ENCODE measurements at places on chromosomes 12 and 14.

DNA sequence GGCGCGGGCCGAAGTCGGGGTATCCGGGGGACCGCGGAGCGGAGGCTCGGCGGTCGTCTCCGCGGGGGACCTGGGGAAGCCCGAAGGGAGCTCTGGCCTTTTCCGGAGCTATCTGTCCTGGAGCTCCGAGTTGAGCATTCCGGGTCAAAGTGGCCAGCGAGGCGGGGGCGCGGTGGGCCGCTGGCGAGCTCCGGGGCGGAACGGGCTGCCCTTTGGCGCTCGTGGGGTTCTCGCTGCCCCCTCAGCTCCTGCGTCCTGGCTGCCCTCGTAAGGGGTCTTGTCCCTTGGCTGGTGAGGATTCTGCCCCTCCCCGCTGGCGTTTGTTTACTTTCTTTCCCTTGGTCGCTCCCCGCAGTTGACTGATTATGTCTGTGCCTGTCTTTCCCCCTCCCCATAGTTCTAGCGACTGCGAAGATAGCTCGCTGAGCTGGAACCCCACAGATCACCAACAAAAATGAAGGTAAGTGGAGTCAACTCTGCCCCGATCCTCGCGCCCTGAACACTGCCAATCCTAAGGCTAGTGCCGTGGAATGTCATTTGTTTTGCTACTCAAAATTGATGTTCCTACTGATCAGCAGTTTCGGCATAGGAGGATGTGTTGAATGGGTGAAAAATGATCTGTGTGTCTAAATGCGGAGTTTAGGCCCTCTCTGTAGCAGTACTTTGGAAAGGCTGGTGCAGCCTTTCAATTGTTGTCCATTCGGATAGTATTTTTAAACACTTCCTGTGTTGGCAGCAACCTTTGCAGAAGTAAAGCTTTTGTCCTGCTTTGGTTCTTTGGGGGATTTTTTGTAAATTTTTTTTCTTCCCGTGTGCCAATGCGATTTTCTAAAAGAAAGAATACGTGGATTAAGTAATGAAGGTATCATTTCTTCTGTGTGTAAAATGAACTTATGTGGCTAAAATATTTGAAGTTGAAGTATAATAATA lies 1.3 kb downstream of the ARID4A start:
- peak; percentile 29 for DNase-seq

GRCh38 chr12:124111006-124111405 lies 138.0 kb downstream of the ZNF664 start:
- DNase-seq: no peak

GRCh38 chr12:105329926-105330282 lies 587 bp upstream of the C12orf75 start:
- no peak for DNase-seq

- no peak for DNase-seq
Measured at GRCh38 chr14:89444044-89444443, 27.0 kb upstream of the FOXN3 start.

DNA sequence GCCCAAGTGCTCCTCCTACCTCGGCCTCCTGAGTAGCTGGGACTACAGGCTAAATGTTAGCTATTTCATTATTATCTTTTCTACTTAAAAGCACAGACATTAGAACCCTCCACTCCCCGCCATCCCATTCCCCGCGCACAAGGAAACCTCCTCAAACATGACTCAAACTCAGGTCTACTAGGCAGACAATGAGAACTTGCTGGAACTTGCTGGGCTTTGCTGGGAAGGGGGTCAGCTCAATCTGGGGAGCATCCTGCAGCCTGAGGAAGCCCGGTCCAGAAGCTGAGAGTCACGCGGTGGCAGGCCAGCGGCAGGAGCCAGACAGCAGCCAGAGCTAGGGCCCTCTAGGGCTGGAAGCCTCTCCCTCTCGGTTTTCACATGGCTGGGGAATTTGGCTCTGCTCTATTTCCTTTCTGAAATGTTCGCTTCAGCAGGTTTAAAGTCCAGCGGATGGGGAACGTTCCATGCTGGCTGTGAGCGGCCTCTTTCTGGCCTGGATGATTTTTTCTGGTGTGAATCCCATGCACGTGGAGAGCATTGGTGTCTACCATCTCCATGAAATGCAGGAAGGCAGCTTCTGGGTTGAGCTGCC lies 68.5 kb downstream of the SLC6A12 start:
- DNase-seq: no peak

DNA sequence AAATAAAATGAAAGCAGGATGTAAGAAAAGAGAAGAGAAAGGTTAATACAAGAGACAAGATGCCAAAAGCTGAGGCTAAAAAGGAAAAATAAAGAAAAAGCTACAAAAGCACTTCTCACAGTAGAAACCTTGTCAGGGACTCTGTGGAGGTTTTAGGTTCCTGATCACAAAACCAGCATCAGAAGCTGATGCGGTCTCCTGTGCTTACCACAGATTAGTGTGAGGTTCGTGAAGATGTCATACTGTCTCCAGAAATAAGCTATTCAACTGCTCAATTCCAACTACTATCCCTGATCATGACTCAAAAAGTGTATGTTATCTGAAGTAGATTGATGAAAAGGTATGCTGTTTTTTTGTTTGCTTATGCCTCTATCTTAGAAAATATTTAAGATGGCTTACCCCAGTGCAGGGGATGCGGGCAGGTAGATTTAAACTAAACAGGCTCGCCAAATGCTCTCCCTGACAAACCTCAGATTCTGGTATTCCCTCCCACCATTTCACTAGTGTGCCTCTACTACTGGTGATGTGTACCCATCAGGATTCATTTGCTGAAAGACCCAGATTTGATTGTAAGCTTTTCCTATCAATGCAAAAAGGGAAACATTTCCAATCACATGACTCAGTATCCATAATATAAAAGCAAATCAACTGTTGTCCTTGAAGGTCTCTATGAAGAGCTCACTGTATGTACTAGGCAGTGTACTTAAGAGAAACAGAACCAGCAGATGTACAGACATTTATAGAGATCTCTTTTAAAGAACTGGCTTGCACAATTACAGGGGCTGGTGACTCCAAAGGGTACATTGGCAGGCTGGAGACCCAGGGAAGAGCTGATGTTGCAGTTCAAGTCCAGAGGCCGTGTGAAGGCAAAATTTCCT lies 169.5 kb upstream of the FOXN3 start:
- DNase-seq: no peak

GRCh38 chr12:47781479-47782371 lies 8.7 kb downstream of the SLC48A1 start:
- DNase-seq: no peak

DNA sequence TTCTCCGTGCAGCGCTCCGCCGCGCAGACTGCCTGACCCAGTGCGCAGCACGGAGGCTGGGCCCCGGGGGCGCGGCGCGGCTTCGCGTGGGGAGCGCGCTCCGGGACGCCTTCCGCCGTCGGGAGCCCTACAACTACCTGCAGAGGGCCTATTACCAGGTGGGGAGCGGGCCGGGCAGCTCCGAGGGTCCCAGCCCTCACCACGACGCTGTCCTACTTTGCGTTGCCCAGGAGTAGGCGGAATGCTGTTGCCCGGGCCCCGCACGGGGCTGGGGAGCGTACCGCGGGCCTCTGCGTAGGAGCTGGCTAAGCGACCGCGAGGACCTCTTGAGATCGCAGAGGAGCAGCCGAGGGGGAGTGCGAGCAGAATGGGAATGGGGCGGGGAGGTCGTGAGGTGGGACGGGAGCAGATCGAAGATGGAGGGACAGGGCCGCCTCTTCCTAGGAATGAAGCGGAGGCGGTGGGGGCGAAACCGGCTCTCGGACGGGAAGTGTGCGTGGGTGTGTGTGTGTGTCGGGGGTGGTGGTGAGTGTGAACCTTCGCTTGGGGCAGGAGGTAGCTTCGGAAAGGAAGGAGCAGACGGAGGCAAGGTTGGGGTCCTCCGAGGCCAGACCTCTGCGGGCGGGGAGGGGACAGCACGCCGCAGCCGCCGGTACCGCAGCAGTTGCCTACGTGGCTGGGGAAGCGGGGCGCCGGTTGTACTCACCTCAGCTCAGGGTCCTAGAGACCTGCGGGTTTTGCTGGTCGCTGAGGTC lies 751 bp downstream of the P3H3 start:
- DNase-seq: peak; percentile 74

DNA sequence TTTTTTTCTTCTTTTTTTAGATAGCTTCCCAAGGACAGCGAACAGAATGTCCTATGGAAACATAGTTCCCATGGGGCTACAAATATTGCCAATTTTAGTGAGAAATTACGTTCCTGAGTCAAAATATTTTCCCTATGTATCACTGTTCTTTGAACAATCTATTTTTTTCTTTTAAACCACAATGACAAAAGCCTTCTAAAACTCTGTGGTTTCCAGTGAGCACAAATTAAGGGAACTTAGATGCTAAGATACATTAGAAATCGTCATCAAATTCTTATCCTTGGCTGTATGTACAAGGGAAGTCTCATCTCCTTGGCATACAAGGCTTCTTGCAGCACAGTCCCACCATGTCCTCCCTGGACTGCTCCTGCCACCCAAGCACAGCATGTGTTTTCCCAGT lies 17.9 kb downstream of the CPM start:
- DNase-seq: peak; percentile 34

DNA sequence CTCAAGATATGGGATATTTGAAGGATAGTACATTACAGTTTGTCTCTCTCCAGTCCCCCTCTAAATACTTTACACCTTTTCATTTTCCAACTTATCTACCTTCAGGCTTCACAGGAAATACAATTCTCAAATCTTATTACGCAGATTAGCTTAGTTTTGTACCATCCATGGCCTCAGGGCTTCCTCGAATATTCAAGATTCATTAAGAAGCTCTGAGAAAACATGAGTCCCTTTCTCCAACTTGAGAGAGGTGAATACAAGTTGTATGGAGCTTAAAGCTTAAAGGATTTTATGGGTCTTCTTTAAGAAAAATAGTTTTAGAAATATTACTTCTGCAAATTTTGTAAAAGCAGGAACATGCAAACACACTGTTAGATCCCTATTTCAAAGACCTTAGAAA lies 1212.5 kb downstream of the GALC start:
- no peak for DNase-seq

DNA sequence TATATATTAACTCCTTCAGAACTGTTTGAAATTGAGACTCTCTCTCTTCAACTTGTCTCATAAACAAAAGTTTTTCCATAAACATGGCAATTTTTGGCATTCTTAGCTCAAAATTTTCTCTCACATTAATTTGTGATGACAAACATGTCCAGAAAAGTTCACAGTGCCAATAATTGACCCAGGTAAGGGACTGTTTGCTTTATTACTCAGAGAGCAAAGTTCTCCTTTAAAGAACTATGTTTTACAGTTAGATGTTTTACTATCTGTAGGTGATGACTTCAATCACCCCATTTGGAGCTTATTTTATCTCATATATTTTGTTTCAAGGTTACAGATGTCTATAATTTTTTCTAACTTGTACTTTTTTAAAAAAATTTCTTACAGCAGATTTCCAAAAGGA lies 855.6 kb downstream of the SLC16A7 start:
- no peak for DNase-seq

DNA sequence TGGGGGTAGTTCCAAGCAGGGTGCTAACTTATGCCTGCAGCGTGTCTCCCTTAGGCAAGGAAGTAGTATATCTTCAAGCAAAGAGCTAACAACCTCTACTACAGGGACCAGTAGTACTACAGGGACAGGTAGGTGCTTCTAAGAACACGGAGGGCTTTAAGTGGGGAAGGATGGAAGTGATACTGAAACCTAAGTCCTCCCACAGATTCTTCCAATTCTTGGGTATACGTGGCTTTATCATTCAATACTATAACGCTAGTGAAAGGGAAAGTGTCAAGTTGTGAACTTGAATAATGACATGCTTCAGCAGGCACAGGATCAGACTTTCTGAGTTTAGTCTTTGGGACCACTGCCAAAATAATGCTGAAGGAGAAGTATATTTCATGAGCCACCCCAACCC lies 241.7 kb downstream of the CEP128 start:
- DNase-seq: no peak

- DNase-seq: no peak
Measured at GRCh38 chr14:75418850-75419768, 8.7 kb upstream of the JDP2 start.

DNA sequence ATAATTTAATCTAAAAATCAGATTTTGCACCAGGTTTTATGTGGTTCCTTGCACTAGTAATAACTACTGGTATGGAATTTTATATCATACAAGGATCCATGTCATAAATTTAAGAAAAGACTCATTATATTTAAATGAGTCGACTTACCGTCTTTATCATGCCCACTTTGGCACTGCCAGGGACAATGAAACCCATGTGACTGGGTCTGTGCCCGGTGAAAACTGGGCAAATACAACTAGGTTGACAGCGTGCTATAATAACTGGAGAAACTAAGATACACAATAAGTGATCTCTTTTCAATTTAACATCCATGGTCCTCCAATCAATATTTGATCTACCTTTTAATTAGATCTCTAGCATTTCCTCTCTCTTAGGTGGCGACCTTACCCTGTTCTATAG lies 64.5 kb downstream of the ACADS start:
- DNase-seq: no peak

- DNase-seq: no peak
Measured at GRCh38 chr12:81081726-81082125, 3.8 kb downstream of the ACSS3 start.

DNA sequence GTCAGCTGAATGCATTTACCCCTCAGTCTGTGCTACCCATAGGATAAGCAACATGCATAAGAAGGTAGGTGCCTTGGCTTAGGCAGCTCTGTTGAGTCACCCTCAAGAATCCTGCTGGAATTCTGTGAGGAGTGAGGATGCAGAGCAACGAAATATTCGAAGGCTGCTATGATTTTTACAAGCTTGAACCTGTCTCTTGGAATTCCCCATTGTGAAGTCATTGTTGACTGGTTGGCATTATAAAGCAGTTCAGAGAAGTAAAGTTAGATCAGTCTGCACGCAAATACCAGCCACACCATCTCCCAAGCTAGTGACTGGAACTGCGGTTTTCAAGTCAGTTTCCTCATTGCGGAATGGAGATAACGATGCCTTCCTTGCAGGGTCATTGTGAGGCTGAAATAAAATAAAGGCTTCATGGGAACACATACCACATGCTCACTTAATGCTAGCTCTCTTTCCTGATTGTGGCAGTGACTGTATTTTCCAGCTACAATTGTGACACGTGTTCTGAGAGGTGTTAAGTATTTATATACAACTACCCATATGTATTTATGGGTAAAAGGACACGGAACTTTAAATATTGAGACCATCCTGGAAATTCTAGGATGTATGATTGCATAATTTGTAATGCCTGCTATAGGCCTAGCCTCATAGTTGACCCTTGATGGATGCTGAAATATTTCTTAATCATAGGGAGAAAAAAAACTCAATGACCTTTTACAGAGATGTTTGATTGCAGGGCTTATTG lies 96.7 kb downstream of the ETV6 start:
- DNase-seq: no peak

All from AG08396 (cell line).